Dermis microvascular lymphatic vessel endothelial cell (primary cell): ENCODE measurements at places on chromosomes 1 and 21. TPM values are rescaled to one million over a fixed set of nuclear protein-coding genes. Genes with fewer than 3 reads are reported as not detected.

Gene ZNF697
- total RNA-seq, result 16.8 and 21.9 TPM in 2 replicates

Gene IFI44L
- 0.26 and 0.38 TPM in 2 replicates for total RNA-seq

Gene YOD1
- total RNA-seq, result 5.1 and 5.8 TPM in 2 replicates

Gene RASSF5
- 0.13 TPM in 2 replicates for total RNA-seq

Gene TLCD4
- under 0.01 TPM in 2 replicates for total RNA-seq

Gene NBPF4
- total RNA-seq, result not detected in 2 replicates

Gene KIF17
- total RNA-seq, result 22.0 and 24.0 TPM in 2 replicates

Gene FAM163A
- 0.13 and 0.51 TPM in 2 replicates for total RNA-seq

Gene B3GALT5
- not detected in 2 replicates for total RNA-seq

Gene MTARC2
- total RNA-seq, result 8.6 and 12.6 TPM in 2 replicates

Gene KCNH1
- total RNA-seq, result not detected in 2 replicates

Gene FAM72B
- total RNA-seq, result 2.3 and 3.0 TPM in 2 replicates

Gene AMIGO1
- 0.64 and 1.0 TPM in 2 replicates for total RNA-seq

Gene FMOD
- 3.6 and 63.0 TPM in 2 replicates for total RNA-seq

Gene RPE65
- not detected in 2 replicates for total RNA-seq

Gene CORT
- 0.13 TPM in 1 of 2 replicates, not detected in the other for total RNA-seq

Gene OVAAL
- not detected in 2 replicates for total RNA-seq

Gene OR6K3
- total RNA-seq, result not detected in 2 replicates

Gene FCRL3
- total RNA-seq, result not detected in 2 replicates

Gene MSH4
- total RNA-seq, result 0.13 TPM in 2 replicates

Gene KLHDC8A
- 0.13 TPM in 1 of 2 replicates, not detected in the other for total RNA-seq

Gene SYCP1
- not detected in 2 replicates for total RNA-seq

Gene ADORA1
- not detected in 2 replicates for total RNA-seq
